Omental fat pad (tissue), 4 donors: ENCODE measurements at places on chromosomes 11 and 22. TPM values are rescaled to one million over a fixed set of nuclear protein-coding genes. Genes with fewer than 3 reads are reported as not detected.
A peak's percentile ranks its signal among the peaks of the same experiment; 100 is the strongest.

IGLL1 gene
- not detected for total RNA-seq

WBP2NL gene
- 1.1 TPM for total RNA-seq

SPDYC gene
- total RNA-seq = not detected

TMPRSS4 gene
- not detected for total RNA-seq

FJX1 gene
- total RNA-seq = 12.8 TPM

PHF21B gene
- not detected for total RNA-seq

DTX4 gene
- 12.0 TPM for total RNA-seq

MMP10 gene
- total RNA-seq = not detected

TRIM29 gene
- total RNA-seq = 2.2 TPM

DNA sequence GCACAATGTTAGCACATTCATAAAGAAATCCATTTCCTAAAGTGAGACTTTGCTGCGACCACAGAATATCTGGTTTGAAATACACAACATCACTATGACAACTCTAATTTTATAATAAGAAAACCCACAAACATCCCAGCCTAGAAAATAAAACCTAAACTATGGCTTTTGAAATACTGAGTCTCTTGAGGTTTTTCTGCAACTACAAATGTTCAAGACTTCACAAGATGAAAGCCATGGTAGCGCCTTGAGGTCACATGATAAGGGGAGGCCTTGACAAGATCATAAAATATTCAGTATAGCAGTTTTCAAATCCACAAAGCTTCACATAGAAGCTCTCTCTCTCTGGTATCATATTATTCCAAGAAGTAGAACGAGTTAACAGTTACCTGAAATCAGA is 126.8 kb downstream of the MPPED2 start:
- DNase-seq = no peak

DNA sequence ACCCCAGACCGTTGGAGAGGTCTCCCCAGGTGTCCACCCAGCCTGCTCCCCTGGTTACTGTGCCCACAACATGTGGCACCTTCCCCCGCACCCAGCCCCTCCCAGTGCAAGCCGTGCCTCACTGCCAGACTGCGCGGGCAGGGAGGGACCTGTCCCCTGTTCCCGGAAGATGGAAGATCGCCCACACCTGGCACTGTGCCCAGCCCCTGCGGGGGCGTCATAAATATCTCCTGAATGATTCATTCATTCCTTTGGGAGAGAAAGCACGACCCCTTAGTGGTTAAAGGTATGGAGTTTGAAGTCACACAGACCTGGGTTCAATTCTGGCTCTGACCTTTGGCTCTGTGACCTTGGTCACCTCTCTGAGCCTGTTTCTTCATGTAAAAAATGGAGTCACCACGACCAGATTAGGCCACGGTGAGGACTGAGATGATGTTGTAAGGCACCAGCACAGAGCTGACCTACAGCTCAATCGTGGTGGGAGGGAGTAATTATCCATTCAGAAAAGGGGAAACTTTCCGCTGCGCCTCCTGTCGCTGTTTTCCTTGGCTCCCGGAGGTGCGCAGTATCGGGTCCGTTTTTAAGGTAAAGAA is 497 bp upstream of the SYT12 start:
- DNase-seq = peak; percentile 36

DNA sequence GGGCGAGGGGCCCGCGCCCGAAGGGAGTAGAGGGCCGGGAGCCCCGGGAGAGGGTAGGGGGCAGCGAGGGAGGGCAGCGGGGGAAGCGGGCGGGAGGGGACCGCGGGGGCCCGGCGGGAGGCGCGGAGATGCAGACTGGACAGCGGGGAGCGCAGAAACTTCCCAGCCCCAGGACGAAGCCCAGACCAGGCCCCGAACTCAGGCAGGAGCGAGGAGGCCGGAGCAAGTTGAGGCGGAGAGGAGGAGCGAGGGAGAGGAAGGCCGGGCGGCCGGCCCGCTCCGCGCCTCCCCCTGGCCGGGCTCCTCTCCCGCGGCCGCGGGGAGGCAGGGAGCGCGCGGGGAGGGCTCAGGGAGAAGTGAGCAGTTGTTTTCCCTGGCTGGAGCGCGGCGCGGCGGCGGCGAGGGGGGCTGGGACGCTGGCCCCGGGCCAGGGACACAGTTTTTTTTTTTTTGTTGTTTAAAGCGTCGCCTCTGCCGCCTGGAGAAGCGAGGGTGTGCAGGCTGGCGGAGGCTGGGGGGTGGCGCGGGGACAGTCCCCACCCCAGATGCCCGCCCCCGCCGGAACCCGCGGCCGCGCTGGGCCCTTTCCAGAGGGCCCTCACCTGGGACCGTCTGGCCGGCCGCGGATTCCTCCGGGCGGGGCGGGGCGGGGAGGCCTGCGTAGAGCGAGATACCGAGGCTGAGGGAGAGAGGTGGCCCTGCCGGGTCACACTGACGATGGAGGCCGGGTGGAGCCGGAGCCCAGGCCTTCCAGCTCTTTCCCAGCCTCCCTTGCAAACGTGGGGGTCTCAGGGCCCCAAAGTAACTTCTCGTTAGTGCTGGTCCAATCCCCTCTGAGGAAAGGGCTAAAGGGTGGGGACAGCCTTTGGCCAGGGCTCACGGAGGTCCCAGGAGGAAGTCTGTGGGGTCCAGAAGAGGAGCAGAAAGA is at the start of gene LTBP3:
LTBP3 (minus strand) TSS at position 358 of the 928 bp plus-strand sequence. CDS start 400 bp downstream, outside the sequence.
- no peak for DNase-seq

DNA sequence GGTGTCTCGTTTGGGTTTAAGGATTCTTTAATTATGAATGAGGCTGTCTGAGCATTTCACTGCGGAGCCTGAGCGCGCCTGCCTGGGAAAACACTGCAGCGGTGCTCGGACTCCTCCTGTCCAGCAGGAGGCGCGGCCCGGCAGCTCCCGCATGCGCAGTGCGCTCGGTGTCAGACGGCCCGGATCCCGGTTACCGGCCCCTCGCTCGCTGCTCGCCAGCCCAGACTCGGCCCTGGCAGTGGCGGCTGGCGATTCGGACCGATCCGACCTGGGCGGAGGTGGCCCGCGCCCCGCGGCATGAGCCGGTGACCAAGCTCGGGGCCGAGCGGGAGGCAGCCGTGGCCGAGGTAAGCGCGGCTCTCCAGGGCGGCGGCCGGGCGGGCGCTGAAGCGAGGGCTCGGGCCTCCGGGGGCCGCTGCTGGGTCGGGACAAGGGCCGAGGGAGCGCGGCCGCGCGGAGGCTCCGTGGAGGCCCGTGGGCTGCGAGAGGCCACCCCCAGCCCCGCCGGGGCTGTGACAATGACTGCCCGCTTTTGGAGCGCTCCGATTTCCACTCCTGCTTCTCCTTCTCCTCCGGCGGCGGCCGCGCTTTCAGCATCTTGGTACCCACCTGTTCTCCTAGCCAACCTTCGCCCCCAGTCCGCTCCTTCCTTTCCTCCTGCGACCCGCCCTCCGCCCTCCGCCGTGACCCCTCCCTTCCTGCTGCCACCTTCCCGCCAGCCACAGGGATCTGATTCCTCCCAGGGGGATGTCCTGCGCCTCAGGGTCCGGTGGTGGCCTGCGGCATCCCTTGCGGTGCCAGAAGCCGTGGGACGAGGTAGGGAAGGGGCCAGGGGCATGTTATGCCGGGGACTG is at the start of gene EXT2:
EXT2 (plus strand) TSS at position 173 of the 854 bp plus-strand sequence. CDS start 12,035 bp downstream, outside the sequence.
- DNase-seq = peak; percentile 64

DNA sequence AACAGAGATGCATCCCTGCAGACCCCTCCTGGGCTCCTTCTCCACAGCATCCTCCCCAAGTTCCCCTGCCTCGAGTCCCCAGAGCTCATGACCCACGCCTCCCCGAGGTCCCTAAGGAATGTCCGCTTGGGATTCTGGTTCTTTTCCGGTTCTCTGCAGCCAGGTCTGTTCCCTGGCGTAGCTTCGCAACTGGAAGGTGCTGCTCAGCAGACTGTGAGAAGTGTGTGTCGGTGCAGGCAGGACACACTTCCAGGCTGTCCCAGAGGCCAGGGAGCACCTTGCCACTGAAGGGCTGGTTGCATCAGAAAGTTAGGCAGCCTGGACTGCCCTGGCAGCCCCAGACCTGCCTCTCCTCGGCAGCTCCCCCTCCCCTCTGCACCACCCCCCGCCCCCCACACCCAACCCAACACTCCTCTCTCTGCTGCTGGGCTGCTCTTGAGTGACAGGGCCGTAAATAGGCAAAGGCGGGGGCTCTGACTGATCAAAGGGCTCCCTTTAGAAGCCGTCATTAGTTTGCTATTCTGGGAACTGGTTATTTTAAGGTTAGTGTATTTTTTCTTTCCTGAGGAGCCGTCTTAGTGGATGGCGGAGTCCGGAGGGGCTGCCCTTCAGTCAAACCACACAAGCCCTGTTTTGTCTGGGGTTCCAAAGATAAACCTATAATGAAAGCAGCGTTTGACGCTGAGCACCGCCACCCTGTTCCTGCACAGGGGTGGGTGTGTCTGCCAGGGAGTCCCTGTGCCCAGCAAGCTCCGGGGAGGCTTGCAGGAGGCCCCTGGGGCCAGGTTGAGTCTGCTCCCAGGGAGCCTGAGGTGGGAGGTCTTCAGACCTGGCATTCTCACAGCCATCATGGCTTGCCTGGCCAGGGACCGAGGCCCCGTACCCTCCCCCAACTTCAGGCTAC is 88.6 kb upstream of the KCNQ1OT1 start:
- DNase-seq = no peak

DNA sequence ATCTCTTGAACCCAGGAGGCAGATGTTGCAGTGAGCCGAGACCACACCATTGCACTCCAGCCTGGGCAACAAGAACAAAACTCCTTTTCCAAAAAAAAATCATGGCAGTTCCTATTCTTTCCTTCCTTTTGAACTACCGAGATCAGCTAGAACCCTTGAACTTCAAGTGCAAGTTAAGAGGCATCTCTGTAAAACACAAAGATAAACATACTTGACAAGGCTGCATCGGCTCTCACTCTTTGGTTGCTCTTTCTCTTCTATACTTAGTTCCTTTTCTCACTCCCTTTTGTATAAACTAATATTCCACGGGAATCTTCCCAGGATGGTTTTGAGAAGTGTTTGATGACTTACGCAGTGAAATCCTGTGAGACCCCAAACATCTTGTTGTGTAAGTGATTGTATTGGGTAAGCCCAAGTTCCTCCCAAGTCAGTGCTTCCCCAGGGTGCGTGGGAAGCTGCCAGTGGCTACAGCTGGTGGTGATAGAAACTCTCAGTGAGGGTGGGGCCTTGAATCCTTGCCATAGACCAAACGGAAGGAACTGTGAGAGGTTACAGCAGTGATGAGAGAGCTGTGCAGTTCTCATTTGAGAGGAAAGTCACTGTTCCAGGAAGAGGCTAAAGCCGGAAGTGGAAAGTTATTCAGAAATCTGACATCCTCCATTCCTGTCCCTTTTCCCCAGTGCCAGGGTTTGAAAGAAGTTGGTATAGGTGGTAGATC is 24.1 kb upstream of the CDC42EP2 start:
- DNase-seq = peak; percentile 85

GRCh38 chr22:43883012-43883661 is 8.7 kb downstream of the PNPLA5 start:
- DNase-seq = no peak

DNA sequence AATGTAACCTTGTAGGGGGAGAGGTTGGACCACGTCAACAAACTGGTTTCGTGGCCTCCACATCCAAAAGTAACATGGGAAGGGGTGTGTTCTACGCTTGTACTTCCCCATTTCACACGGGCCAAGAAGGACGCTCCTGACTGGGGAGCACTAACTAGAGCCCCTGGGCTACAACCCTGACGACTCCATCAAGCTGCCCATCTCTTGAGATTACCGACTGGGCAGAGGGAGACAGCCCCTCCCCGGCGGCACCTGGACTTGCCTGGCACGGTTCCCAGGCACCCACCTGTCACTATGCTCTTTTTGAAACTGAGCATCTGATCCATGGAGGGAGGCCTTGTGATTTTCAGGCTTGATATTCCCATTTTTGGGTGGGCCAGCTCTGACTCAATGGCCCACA is 68.5 kb downstream of the SHANK2 start:
- DNase-seq = no peak

GRCh38 chr11:102399189-102399588 is 52.2 kb downstream of the BIRC2 start:
- DNase-seq = no peak

DNA sequence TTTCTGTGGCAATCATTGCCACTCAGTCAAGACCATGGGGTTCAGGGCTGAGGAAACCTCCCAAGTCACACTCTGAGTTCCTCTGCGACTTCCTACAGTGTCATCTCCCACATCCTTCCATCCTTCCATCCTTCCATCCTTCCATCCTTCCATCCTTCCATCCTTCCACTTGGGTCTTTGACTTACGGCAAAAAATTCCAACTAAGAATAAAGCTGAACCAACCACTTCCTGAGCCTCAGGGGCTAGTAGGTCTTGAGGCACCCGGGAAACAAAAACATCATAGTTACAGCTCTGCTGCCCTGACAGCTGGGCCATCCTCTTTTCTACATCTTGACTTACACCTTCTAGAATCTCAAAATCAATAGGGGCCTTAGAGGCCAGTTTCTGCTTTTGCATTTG is 32.1 kb downstream of the EHF start:
- no peak for DNase-seq

DNA sequence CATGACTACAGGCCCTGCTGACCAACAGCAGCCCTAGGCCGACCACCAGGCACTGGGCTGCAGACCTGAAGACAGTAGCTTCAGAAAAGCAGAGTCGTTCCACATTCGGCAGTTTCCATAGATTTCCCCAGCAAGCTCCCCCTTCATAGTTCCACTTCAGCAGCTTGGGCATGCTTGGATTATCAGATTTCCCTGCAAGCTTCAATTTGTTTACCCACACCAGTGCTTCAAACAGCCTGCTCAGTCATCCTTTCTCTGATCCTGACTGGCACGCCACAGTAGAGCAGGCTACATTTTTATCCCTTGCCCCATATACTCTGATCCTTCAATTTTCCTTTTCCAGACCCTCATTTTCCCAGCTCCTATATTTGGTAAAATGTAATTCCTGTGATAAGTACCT is 51.1 kb upstream of the CFAP300 start:
- no peak for DNase-seq

- DNase-seq = no peak
Measured at GRCh38 chr11:111718436-111718835, 47.8 kb downstream of the PPP2R1B start.

- no peak for DNase-seq
Measured at GRCh38 chr11:107457205-107457557, 444 bp downstream of the CWF19L2 start.

DNA sequence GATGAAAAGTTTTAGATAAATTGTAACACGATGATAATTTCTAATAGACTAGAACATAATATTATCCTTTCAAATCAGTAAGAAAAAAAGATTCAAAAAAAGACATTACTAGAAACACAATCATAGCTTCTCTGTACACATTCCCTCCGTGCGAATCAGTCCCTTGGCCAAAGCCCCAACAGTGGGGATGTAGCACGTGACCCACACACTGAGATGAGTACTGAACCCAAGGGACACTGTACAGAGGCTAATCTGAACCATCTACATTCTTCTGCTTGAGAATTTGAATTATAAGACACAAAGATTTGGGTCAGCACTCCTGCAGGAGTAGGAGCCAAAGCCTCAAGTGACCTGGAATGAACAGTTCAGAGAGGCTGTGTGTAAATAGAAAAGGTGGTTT is 353.7 kb downstream of the INSC start:
- DNase-seq = no peak

DNA sequence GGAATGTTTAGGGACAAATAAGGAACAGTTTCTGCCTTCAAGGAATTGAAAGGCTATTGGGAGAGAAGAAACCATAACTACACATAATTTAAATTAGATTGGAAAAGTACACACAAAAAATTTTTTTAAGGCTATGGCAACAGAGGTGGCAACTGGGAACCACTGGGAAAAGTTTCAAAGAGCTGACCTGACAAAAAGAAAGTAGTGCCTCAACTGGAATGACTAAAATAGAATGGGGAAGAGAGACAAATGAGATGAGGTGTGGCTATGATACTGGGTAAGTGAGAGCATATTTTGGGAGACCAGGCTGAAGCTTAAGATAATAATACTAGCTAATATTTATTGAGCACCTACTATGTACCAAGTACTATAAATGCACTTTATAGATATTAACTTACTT is 2.9 kb upstream of the AKIP1 start:
- no peak for DNase-seq

GRCh38 chr11:125148743-125149142 is 15.8 kb upstream of the PKNOX2 start:
- DNase-seq = no peak
